ENCODE measurements at places on chromosomes 11 and 22.

GRCh38 chr11:66386171-66387069 lies 14.9 kb upstream of the SLC29A2 start:
- peak; percentile 73 for DNase-seq

- no peak for DNase-seq
Measured at GRCh38 chr11:87832211-87832610, 343.0 kb downstream of the RAB38 start.

- DNase-seq, result no peak
Measured at GRCh38 chr11:2489083-2489482, 44.3 kb downstream of the KCNQ1 start.

- peak; percentile 9 for DNase-seq
Measured at GRCh38 chr11:78646564-78647185, 72.0 kb upstream of the NARS2 start.

DNA sequence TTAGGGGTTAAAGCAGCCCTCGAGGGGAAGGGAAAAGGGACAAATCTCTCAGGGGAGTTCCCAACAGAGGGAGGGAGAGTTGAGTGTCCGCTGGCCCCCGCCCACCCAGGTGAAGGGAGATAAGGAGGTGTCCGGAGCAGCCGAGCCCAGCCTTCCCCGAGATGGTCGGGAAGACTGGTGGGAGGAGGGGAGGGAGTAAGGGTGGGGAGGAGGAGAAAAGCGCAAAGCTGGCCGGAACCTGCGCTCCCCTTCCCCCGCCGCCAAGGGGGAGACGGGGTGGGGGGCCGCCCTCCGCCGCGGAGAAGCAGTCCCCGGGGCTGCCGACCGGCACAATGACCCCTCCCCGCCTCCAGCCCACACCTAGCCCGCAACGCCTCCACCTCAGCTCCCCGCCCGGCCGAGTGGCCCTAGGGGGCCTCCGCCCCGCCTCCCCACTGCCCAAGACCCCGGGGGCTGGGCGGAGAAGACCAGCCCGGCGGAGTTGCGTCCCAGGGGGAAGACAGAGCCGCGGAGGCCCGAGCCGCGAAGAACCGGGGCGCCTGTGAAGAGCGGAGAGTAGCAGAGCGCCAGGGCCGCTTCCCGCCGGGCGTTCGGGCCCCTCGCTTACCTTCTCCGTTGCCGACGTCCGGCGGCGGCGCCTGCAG lies 479 bp downstream of the RSF1 start:
- peak; percentile 6 for DNase-seq

DNA sequence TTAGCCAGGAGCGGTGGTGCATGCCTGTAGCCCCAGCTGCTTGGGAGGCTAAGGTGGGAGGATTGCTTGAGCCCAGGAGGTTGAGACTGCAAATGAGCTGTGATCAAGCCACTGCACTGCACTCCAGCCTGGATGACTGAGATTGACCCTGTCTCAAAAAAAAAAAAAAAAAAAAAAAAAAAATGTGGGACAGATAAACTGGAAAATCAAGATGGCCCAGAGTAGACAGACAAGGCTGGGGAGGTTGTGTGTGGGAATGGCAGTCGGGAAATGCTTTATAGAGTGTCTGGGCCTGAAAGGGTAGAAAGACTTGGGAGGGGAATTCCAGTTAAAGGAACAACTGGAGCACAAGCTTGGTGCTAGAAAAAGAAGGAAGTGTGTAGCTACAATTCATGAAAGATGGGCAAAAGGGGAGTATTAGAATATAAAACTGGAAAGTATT lies 18.2 kb upstream of the WDR74 start:
- no peak for DNase-seq

DNA sequence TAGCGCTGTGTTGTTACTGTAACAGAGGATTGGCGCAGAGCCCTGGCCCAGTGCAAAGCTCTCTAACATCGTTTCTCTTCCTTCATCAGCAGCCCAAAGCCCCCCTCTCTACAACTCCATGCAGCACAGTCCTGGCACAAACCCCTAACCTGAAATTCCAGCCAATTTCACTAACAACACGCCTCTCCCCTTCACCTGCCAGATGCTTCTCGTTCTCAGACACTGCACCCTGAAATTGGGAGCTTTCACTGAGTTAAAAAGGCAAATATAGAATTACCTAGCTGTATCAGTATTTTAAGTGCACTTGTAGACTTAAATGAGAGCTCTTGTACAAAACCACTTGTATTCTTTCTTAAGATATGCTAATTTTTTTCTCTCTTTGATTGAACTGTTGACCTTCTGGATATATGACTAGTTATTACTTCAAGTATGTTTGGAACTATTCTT lies 16.3 kb downstream of the GRAP2 start:
- no peak for DNase-seq

- no peak for DNase-seq
Measured at GRCh38 chr22:21797444-21798221, 62.0 kb upstream of the YPEL1 start.

DNA sequence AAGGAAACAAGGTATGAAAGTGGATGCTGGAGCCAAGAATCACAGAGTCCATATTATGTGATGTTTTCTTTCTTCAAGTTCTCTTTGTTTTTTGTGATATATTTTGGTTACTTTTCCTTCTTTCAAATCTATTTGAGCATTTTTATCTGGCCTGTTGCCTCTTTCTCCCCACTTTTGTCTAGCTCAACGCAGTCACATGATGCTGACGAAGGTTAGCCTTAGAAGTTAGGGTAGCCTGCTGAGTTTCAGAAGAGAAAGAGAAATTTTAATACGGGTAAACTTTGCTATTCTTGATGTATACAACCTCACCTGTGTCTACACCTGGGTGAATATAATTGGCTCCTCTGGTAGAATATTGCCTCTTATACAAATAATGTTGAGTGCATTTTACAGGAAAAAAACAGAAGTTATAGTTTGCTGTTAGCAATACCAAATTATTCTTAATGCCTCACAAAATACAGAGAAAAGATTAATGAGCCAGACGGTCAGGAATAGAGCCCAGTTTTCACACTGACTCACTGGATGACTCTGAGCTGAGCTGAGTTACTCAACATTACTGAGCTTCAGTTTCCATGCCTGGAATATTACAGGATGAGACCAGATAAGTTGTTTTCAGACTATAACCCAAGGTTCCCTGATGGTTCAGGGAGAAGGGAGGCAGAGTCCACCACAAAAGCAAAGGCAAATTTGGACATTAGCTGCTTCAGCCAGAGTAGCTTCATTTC lies 161.6 kb upstream of the BDNF start:
- no peak for DNase-seq

DNA sequence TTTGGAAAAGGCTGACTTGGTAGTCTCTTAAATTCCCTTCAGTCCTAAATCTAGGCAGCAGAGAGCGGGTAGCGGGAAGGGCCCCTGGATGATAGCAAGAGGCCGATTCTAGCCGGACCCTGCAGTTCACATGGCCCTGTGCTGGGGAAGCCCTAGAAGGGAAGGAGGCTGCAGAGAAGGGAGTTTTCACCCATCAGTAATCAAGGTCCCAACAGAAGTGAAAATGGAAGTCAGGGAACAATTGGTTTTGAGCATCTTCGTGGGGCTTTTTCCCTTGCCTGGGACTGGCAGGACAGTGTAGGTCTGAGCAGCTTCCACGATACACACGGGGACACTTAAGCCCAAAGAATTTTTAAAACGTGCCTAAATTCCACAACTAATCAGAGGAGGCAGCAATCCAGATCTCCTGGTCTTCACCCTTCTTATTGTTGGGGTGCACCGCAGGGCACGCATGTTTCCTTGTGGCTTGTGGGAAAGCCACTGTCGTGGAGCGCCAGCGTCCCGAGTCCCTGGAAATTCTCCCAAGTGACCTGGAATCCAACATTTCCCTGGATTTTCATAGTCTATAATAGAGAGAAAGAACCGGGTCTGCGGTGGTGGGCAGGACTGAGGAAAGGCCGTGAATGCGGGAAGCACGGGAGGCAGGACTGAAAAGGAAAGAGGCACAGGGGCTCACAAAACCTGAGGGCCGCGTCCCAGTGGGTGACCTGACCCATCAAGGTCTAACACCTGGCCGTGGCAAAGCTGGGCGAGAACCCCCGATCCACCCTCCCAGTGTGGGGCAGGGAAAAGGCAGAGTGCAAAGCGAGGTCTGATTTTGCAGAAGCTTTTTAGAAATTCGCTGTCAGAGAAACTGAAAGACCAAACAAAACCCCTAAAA lies 846 bp upstream of the OAF start:
- DNase-seq, result no peak

DNA sequence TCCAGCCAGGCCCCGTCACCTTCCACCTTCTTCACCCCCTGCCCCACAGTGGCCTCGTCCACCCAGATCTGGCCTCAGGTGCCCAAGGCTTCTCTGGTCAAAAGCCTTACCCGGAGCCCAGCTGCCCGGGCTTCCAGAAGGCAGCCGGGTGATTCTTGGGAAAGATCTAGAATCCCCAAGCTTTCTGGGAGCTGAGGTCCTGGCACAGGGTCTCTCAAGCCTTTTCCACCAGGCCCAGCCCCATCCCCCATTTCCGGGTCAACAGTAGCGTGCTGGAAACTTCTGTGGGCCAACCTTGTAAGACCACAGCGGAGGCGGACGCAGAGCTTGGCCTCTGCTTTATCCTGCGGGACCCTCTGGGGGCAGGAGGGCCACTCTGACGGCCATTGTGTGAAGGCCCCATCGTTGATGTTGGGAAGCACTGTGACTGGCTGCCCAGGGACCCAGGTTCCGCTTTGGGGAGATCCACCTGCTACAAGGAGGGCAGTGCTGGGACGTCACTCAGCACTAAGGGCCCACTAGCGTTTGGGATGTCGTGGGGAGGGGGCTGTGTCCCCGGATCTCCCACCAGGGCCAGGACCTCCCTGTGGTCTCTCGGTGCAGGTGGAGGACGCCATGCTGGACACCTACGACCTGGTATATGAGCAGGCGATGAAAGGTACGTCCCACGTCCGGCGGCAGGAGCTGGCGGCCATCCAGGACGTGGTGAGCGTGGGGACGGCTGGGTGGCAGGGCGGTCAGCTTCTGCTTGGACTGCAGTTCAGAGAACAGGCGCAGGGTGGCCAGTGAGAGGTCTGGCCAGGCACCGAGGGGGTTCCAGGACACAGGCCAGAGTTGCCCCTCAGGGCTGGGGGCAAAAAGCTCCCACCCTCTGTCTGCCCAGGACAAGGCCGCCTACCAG lies 11.5 kb downstream of the TSPAN32 start:
- no peak for DNase-seq

DNA sequence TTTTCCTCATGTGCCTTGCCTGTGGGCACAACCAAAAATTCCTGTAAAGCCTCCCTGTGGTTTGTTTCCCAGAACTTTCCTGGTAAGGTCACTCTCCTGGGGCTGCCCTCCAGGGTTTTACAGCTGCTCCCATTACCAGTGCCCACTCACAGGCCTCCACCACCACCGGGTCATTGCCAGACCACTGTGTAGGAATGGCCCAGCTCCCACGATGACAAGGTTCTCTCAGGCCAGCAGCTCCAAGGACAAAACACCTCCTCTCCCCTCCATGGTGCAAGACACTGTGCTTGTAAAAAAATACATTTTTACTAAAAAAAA lies 96.1 kb upstream of the AKIP1 start:
- no peak for DNase-seq

DNA sequence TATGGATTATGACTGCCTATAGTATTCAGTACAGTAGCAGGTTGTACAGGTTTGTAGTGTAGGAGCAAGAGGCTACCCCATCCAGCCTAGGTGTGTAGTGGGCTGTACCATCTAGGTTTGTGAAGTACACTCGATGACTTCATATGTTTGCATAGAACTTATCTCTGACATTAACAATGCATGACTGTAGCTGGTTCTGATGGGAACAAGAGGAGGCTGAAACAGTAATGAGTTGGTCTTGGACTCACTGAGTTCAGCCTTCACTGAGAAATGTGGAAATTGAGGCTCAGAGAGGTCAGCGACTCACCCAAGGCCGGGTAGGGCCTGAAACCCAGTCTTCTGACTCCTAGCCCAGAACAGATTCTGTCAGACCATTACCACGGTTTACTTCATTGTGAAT lies 13.0 kb downstream of the MYO7A start:
- no peak for DNase-seq

GRCh38 chr22:41801886-41802285 lies 1.4 kb downstream of the CCDC134 start:
- DNase-seq, result no peak

GRCh38 chr22:36180038-36180880 lies 19.7 kb upstream of the APOL3 start:
- DNase-seq, result peak; percentile 81

DNA sequence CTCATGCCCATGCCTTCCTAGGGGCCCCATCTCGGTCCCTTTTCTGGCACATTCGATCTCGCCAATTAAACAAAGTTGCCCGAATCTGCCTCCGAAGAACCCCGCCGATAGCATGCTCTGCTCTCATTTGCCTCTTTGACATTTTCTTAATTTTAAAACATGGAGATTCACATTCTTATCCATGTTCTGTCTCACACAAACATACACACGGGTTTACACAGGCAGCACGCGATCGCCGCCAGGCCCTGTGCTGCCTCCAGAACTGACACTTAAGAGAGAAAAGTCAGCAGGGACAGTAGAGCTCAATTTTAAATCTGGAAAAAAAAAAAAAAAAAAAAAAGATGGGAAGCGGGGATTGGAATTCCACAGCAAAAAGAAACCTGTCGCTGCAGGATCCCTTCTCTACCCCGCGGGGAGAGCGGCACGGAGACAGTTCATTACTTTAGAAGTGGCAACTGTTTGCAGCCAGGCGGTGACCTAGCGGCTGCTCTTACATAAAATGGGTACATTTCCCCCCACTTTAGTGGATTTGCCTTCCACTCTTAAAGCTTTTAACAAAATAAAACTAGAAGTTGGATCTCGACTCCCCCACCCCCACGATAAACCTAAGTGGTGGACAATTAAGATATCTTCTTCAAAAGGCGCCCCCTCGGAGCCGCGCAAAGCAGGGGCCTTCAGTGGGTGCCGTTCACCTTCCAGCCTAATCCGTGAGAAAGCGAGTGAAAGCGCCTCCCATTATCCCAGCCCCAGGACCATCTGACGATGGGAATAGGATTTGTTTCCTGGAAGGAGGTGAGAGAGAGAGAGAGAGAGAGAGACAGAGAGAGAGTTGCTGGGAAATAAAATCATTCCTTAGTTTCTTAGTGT lies 13.7 kb downstream of the PAX6 start:
- DNase-seq, result no peak

DNA sequence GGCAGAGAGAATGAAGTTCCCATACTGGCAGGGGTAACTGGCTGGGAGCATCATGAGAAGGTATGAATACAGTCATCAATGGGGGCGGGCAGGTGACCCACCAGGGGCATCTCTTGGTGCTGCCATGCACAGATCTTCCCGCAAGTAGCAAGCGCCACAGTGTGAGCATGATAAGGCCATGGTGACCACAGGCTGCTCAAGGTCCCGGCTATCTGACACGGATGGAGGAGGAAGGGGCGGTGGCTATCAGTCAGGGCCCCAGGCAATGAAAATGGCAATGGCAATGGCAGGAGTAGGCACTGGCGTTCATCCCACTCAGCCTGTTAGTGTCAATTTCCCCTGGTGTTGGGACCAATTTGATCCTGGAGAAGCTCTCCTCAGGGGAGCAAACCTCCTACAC lies 21.6 kb downstream of the ASCL2 start:
- DNase-seq, result no peak

DNA sequence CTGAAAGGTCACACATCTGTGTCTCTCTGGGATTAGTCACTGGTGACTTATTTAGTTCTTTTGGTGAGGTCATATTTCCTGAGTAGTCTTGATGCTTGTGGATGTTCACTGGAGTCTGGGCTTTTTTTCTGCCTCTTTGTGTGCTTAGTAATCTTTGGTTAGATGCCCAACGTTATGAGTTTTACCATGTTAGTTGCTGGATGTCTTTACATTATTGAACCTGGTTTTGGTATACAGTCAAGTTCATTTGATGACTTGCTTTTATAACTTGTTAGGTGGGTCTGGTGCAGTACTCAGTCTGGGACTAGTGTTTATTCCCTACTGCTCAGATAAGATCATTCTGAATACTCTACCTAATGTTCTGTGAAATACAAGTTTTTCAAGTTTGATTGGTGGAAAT lies 26.2 kb upstream of the SLC37A2 start:
- DNase-seq, result no peak

GRCh38 chr11:92627615-92628256 lies 341.7 kb upstream of the MTNR1B start:
- no peak for DNase-seq

Measured in stimulated activated CD8-positive, alpha-beta memory T cell treated with anti-CD3 and anti-CD28 coated beads, Interleukin-4, amount 100 ng/mL, for 24 hours (primary cell).